OCI-LY7 (cell line): ENCODE measurements at places on chromosomes 2 and 18.

GRCh38 chr2:185502351-185502750, 236.3 kb upstream of the FSIP2 start:
- DNase-seq, result no peak

GRCh38 chr18:79905389-79905911, 46.0 kb downstream of the SLC66A2 start:
- DNase-seq, result no peak

DNA sequence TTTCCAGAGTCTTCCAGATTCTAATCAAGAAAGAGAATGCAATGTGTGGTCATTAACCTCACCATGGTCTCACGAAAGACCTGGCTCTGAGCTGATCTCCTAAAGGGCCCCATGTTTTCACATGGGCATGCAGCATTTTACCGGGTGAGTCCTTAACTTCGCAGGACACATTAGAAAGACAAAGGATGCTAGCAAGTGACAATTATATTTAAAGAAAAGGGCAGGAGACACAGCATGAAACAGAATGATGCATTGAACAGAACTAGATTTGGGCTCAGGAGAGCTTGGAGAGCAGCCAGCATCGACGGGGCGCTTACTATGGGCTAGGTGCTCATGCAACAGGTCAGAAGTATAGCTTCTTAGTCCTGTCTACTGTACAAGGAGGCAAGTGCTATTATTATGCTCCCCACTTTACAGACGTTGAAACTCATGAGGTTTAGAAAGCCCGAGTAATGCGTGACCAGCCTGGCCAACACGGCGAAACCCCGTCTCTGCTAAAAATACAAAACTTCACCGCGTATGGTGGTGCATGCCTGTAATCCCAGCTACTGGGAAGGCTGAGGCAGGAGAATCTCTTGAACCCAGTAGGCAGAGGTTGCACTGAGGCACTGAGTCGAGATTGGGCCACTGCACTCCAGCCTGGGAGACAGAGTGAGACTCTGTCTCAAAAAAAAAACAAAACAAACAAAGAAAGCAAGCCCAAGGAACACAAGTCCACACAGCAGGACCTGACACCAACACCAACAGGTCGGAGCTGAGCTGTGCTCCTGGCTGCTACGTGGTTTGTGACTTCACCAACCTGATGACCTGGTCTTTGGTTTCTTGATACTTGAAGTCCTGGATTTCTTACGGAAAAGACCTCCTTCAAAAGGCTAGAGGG, 16.1 kb downstream of the MBP start:
- DNase-seq, result no peak

DNA sequence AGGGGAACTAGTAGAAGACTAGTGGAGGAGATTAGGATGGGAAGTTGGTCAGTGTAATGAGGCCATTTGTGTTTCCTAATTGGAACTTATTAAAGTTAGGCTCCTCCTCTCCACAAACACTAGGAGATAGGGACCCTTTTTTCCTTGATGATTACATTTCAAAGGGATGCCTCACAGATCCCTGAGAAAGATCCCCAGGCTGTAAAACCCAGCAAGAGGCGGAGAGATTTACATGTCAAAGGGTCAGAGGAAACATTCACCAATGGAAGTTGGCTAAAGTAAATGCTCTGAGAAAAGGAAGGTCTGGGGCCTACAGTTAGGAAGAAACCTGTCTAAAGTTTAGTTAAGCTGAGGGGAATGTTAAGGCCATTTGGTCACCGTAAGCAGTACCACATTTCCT, 1.4 kb upstream of the CCDC85A start:
- no peak for DNase-seq

DNA sequence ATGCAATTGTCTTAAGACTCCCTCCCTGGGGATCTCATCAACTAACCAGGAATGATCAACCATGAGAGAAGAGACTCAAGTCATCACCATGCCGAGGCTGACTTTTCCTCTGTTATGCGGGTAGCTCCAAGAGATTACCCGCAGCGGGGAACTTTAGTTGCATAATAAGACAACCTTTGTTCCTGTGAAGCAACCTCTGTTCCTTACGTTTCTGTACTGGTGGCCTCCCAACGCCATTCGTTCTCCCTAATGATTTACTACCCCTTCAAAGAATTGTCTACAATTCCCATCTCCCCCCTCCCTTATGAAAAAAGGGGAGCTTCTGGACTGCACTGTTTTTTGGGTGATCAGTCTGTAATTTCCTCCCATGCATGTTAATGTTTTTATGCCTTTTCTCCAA, 66.1 kb upstream of the LRPPRC start:
- no peak for DNase-seq

GRCh38 chr2:197556456-197556855, 40.6 kb downstream of the MOB4 start:
- no peak for DNase-seq

GRCh38 chr2:133439565-133439920, 128.7 kb downstream of the NCKAP5 start:
- DNase-seq, result no peak
